ENCODE measurements at places on chromosomes 16 and 17.
A peak's percentile ranks its signal among the peaks of the same experiment; 100 is the strongest.

- DNase-seq = no peak
These were observed 510.7 kb downstream of the MAF start for GRCh38 chr16:79089735-79090284.

- no peak for DNase-seq
These were observed 5.7 kb upstream of the ATXN1L start for GRCh38 chr16:71840052-71840451.

DNA sequence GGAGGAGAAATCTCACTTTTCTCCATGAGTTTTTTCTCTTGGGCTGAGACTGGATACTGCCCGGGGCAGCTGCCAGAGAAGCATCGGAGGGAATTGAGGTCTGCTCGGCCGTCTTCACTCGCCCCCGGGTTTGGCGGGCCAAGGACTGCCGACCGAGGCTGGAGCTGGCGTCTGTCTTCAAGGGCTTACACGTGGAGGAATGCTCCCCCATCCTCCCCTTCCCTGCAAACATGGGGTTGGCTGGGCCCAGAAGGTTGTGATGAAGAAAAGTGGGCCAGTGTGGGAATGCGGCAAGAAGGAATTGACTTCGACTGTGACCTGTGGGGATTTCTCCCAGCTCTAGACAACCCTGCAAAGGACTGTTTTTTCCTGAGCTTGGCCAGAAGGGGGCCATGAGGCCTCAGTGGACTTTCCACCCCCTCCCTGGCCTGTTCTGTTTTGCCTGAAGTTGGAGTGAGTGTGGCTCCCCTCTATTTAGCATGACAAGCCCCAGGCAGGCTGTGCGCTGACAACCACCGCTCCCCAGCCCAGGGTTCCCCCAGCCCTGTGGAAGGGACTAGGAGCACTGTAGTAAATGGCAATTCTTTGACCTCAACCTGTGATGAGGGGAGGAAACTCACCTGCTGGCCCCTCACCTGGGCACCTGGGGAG is 19.1 kb downstream of the NGFR start:
- no peak for DNase-seq

DNA sequence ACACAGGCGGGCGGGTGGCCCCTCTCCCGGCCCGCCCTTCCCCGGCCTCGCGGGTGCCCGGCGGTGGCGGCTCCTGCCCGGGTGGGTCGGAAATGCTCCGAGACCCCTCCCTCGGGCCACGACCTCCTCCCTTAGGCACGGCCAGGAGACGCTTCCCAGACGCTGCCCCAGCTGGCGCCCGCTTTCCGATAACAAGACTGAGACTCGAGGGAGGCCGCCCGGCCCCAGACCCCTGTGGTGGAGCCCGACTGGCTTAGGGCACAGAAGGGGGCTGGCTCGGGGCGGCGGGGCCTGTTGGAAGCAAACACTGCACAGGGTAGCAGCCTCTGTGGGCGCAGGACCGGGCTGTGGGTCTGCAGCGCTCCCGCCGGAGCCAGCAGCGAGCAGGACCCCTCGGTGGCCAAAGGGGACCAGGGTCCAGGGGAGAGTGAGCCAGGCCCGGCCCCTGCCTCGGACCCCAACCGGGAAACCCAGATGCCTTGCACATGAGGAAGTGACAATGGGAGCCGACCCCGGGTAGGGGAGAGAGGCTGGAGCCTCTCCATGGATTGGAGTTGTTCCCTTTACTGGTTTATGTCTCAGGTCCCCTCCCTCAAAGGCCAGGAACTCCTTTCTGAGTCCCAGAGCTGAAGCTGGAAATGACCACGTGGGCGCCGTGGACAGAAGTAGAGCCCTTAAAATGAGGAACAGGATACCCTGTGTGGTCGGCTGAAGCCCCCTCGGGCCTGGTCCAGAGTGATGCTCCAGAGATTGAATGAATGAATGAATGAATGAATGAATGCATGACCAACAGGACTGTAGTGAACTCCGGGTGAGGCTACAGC is 19.8 kb upstream of the ADCY7 start:
- DNase-seq = no peak

GRCh38 chr17:42247734-42248133 is 28.5 kb downstream of the STAT5B start:
- DNase-seq = no peak

- DNase-seq = no peak
These were observed 331.3 kb downstream of the SEC14L1 start for GRCh38 chr17:77471984-77472461.

GRCh38 chr16:67561824-67562525 is 351 bp upstream of the CTCF start:
- peak; percentile 87 for DNase-seq

DNA sequence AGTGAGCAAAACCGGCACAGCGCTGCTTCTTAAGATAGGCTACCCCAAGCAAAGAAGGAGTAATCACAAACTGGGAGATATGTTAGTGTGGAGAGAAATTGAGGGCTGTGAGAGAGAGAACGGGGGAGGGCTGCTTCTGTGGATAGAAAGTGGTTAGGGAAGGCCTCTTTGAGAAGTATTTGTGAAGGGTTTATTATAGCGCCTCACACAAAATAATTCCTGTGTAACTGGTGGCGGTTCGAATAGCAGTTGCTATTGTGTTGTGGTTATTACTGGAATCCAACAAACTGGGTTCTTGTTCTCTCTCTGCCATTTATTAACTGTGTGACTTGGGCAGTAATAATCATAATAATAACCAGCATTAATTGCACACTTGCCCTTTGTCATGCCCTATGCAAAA is 9.2 kb upstream of the CISD3 start:
- DNase-seq = no peak

DNA sequence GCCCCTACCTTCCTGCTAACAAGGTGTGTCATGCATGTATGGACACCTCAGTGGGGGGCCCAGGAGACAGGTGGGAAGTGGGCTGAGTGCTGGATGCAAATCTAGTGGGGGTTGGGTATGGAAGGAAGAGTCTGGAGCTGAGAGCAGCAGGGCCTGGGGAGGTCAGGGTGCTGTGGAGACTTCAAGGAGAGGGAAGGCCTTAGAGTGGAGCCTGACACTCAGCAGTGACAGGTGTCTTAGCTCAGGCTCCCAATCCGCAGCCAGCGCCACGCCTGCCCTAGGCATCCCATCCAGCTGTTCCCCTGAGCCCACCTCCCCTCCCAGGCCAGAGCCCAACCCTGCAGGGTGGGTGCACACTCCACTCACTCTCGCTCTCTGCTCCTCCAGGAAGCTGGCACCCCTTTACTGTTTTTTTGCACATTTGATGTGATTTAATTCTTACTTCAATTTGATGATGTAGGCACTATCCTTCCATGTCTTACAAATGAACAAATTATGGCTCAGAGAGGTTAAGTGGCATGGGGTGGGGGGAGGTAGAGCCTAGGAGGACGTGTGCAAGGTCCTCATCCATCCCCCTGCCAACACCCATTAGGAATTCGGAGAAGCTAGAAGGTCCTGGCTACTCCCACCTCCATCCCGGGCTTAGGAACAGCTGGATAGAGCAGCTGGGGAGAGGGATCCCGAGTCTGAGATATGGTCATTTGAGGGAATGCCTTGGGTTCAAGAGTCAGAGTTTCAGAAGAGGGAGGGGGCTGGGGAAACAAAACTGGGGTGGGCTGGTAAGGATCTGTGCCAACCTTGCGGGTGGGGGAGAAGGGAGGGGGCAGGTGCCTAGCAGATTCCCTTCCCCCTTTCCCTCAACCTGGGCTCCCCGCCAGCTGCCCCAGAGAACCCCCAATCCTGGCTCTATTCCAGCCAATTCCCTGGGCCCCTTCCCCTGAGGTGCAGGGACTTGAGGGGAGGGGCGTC is 2.1 kb downstream of the FAM171A2 start:
- no peak for DNase-seq

DNA sequence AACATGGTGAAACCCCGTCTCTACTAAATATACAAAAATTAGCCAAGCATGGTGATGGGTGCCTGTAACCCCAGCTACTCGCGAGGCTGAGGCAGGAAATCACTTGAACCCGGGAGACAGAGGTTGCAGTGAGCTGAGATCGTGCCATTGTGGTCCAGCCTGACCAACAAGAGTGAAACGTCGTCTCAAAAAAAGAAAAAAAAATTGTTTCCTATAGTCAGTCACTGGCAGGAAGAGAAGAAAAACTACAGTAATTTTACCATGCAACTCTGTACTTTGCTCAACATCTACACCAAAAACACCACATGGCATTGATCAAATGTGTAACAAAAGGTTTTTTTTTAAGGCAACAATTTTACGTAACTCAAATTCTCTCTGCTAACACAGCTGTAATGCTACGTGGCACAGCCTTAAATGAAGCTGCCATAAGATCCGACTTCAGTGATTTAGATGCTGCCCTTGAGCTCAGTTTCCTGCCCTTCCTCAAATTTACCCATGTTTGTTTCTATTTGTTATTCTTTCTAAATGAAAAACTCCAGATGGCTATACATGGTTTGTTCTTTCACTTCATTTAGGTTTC is 40.2 kb downstream of the CNOT1 start:
- DNase-seq = no peak

DNA sequence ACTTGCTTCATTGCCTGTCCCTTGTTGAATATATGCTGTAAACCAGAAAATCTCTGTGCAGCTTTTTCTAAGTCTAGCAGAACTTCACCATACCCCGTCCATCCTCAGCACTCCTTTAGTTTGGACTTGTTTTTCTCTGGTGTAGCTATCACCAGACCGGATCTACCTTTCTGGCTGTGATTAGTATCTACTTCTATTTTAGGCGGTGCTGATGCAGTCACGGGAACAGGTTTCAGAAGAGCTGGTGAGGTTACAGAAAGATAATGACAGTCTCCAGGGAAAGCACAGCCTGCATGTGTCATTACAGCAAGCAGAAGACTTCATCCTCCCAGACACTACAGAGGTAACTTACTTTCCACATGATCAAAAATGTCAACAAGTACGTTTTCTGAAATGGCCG is 46.4 kb downstream of the NUP88 start:
- no peak for DNase-seq

DNA sequence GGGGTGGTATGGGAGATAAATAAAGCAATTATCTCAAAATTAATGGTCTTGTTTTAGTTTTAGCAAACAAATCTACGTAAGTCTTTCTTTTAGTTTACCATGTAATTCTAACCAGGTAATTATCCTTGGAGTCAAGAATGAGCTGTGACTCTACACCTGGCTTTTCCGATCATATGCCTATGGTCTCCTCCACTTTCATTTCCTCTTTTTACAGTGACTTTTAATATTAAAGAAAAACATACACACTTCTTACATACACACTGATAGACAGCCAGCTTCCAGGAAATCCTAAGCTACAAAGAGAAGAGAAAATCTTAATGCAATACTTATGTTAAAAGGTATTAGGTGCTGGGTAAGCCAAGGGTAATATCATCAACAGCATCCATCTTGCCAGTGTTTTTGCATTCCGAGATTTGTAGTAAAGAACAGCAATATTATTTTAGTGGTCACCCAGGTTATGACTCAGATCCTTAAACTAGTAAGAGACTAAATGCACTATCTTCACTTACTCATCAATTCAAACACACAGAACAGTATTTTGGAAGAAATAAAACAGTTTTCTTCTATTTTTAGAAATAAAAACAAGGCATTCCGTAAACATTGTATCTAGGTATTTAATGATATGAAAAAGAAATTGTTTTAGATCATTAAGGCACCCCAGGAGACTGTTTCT is 4.4 kb upstream of the IRX5 start:
- DNase-seq = no peak

DNA sequence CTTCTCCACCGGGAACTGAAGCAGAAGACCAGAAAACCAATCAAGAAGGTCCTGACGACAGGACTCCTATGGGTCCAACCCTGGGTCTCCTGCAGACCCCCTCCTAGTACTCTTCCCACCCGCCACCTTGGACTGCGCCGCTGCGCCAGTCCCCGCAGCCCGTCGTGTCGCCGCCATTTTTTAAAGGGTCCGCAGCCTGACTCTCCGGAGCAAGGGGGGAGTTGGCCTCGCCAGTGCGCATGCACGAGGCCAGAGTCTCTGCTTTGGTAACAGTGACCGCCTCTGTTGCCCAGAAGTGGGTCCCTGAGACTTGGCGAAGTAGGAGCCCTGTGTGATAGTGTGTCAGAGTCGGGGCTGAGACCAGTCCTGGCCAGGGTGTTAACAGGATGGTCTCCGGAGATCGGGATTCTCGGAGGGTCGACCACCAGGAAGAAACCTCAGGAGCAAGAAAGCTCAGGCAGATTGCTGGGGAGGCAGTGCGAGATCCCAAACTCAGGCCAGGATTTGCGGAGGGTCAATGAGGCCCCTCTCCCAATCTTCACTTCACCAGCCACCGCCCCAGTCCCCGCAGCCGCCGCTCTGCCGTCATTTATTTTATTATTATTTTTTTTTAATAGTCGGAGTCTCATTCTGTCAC is 612.5 kb downstream of the KCNJ18 start:
- no peak for DNase-seq

GRCh38 chr16:75099738-75100602 is 16.6 kb downstream of the LDHD start:
- no peak for DNase-seq

DNA sequence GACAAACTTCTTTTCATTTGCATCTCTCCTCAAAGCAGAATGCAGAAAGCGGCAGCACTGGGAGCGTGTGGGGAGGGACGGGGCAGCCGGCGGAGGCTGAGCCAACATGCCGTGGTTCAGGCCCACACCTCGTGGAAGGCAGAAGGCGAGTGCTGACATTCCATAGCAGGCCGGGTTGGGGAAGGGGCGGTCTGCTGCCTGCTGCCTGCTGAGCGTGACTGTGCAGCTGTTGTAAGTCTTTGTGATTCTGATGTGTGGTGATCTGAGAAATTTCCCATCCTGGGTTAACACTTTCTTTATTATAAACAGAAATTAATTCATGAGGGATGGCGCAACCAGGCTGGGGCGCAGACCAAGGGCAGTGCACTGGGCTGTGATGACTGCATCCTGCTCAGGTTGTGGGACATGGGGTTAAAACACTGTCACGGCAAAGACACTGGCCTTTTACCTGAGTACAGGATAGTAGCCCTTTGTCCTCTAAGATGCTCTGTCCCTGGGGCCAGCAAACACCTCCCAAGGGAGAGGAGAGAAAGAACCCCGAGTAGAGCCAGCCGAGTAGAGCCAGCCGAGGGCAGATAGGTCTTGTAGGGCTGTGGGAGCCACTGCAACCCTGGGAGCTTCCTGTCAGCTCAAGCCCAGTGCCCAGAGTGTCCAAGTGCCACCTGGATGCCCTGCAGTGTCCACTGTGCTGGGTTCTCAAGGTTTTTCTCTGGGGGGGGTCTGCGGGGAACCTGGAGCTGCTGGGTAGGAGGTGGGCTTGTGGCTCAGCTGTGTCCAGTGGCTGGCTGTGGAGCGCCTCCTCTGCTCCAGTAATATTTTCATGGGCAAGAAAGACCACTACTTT is 8.8 kb upstream of the DNASE1 start:
- no peak for DNase-seq

- DNase-seq = no peak
These were observed 1074.6 kb upstream of the RBFOX1 start for GRCh38 chr16:6258056-6258455.
